ENCODE measurements at places on chromosomes 4 and X.

GRCh38 chr4:80790152-80790551 lies 240.4 kb upstream of the BMP3 start:
- H3K4me1 ChIP-seq = no peaks in the 10 kb centered on the region
- H3K36me3 ChIP-seq = no peaks in the 10 kb centered on the region
- no peak overlapping the region for H3K4me3 ChIP-seq
- H3K27ac ChIP-seq = no peak overlapping the region
- no peaks in the 10 kb centered on the region for H3K27me3 ChIP-seq

- no peaks in the 10 kb centered on the region for H3K4me1 ChIP-seq
- no peak for DNase-seq
- H3K27me3 ChIP-seq = no peaks in the 10 kb centered on the region
- no peaks in the 10 kb centered on the region for H3K36me3 ChIP-seq
- no peak overlapping the region for H3K4me3 ChIP-seq
Measured at GRCh38 chr4:186757696-186758355, 34.2 kb upstream of the FAT1 start.

GRCh38 chr4:140094438-140095420 lies 59.3 kb downstream of the MAML3 start:
- peaks cover 76% of the 10 kb centered on the region for H3K4me1 ChIP-seq
- peak overlapping the region; percentile 65 for H3K27ac ChIP-seq
- H3K27me3 ChIP-seq = no peaks in the 10 kb centered on the region
- no peaks in the 10 kb centered on the region for H3K36me3 ChIP-seq
- H3K4me3 ChIP-seq = no peak overlapping the region

GRCh38 chr4:45172636-45173035 lies 446.3 kb upstream of the GNPDA2 start:
- H3K4me1 ChIP-seq = no peaks in the 10 kb centered on the region
- H3K27me3 ChIP-seq = no peaks in the 10 kb centered on the region
- H3K36me3 ChIP-seq = no peaks in the 10 kb centered on the region
- H3K4me3 ChIP-seq = no peak overlapping the region

- no peaks in the 10 kb centered on the region for H3K36me3 ChIP-seq
- no peak overlapping the region for H3K4me3 ChIP-seq
- H3K4me1 ChIP-seq = no peaks in the 10 kb centered on the region
- DNase-seq = no peak
Measured at GRCh38 chrX:69257499-69258127, 92.4 kb upstream of the PJA1 start.

DNA sequence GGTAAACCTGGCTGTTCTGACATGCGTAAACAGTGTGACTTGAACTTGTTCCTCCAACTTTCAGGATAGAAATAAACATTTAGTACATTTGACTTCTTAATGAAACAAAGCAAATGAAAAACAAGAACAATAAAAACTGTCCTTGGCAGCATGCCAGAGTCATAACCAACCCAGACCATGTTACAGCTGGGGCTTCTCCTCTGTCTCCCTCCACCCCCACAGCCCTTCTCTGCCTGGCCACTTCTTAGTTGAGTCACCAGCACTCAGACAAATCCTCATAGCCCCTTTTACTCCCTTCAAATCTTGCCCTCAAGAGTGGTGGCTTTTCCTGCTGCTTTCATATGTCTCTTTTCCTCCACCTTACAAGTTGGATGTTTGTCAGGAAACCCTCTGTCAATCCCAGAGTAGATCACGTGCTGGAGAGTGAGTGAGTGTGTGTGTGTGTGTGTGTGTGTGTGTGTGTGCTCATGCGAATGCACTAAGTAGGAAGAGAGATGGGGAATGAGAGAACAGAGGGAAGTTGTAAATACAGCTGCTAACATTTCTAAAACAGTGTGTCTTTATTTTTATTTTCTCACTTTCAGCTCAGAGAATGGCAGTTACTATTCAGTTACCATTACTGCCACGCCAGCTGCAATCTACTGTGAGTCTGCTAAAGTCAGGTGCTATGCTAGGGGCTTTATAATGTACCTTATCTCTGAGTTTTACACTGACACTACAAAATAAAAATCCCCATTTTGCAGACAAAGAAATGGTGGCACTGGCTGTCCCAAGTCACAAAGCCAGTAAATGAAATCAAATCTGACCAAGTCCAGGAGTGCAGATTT lies 15.0 kb downstream of the SCARB2 start:
- H3K27ac ChIP-seq = peak overlapping the region; percentile 57
- H3K4me3 ChIP-seq = no peak overlapping the region
- peak; percentile 73 for DNase-seq
- peaks cover 84% of the 10 kb centered on the region for H3K4me1 ChIP-seq
- H3K36me3 ChIP-seq = no peaks in the 10 kb centered on the region

GRCh38 chr4:151799417-151800012 lies 38.7 kb upstream of the GATB start:
- H3K4me1 ChIP-seq = no peaks in the 10 kb centered on the region
- H3K4me3 ChIP-seq = no peak overlapping the region
- no peak overlapping the region for H3K27ac ChIP-seq
- no peaks in the 10 kb centered on the region for H3K36me3 ChIP-seq
- DNase-seq = no peak

DNA sequence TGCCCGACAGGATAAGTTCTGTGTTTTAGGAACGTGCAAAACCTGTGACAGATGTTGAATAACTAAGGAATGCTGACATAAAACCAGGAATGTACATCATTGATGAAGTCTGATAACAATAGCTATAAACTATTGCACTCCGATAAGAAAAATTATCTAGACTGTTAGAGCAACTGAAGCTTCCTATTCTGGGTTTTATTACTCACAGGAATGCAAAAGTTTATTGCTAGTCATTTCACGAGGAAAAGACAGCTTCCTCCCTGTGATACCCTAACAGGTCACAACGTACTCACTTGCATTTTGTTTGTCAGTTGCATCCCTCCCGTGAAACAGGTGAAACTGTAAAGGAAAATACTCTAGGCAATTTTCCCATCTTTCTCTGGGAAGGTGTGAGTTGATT lies 65.9 kb downstream of the CLDN22 start:
- H3K27ac ChIP-seq = no peak overlapping the region
- H3K36me3 ChIP-seq = peaks cover 43% of the 10 kb centered on the region
- H3K4me3 ChIP-seq = no peak overlapping the region
- no peak for DNase-seq
- no peaks in the 10 kb centered on the region for H3K27me3 ChIP-seq

DNA sequence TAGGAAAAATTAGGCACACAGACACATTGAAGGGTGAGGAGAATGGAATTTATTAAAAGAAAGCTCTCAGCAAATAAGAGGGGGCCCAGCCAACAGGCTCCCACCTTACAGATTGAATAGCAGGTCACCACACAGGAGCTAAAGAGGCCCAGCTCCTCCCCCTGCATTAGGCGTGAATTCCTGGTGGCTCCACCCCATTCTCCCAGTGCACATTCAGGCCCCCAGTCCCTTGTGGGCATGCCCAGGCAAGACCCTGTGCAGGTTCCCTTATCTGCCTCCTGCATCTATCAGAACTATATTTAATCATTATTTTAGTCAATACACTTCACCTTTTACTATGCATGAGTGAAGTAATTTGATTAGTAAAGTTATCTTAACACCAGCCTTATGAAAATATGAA lies 856.3 kb upstream of the NDST4 start:
- H3K27ac ChIP-seq = no peak overlapping the region
- DNase-seq = no peak
- no peaks in the 10 kb centered on the region for H3K36me3 ChIP-seq
- H3K27me3 ChIP-seq = no peaks in the 10 kb centered on the region

GRCh38 chr4:147303174-147303872 lies 177.6 kb upstream of the EDNRA start:
- no peak overlapping the region for H3K27ac ChIP-seq
- DNase-seq = no peak
- no peak overlapping the region for H3K4me3 ChIP-seq
- no peaks in the 10 kb centered on the region for H3K36me3 ChIP-seq
- no peaks in the 10 kb centered on the region for H3K4me1 ChIP-seq
- no peaks in the 10 kb centered on the region for H3K27me3 ChIP-seq

DNA sequence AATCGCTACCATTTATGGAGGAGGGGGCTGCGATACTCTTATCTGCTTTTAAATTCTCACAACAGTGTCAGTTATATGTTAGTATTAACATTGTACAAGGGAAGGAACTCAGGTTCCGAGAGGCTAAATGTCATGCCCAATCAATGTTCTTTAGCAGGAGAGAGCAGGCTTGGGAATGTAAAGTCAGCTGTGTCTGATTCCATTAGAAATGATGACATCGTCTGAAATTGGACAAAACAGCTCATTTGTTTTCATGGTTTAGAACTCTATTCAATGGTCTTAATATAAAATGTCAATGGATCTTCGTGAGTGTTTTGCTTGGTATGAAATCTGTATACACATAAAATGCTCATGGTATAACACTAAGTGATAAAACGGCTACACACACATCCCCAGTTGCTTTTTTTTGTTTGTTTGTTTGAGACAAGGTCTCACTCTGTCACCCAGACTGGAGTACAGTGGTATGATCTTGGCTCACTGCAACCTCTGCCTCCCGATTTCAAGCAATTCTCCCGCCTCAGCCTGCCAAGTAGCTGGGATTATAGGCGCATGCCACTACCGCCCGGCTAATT lies 11.9 kb upstream of the SH3KBP1 start:
- no peaks in the 10 kb centered on the region for H3K36me3 ChIP-seq
- H3K4me3 ChIP-seq = no peak overlapping the region
- no peak overlapping the region for H3K27ac ChIP-seq
- DNase-seq = no peak

DNA sequence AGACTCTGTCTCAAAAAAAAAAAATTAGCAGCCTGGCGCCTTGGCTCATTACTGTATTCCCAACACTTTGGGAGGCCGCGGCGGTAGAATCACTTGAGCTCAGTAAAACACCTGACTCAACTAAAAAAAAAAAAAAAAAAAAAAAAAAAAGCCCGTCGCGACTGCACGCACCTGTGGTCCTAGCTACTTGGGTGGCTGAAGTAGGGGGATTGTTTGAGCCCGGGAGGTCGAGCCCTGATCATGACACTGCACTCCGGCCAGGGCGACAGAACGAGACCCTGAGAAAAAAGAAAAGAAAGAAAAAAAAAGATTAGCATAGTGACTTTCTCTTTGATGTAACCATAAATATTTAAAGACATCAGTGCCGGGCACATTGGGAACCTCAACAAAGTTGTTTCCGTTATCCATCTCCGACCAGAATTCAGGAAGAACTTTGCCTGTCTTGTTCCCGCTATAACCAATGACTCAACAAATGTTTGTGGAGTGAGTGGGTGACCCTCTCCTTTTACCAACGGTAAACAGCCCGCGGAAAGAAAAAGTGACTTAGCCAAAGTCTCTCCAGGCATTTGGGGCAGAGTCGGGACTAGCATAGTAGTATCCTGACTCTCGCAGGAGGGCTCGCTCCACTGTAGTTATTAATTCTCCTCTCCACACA lies 553 bp upstream of the MED28 start:
- H3K4me1 ChIP-seq = peaks cover 25% of the 10 kb centered on the region
- H3K36me3 ChIP-seq = no peaks in the 10 kb centered on the region
- H3K27ac ChIP-seq = peak overlapping the region; percentile 82
- H3K27me3 ChIP-seq = no peaks in the 10 kb centered on the region
- DNase-seq = no peak

GRCh38 chr4:140691369-140691768 lies 64.8 kb downstream of the TBC1D9 start:
- no peak overlapping the region for H3K4me3 ChIP-seq
- H3K27me3 ChIP-seq = no peaks in the 10 kb centered on the region

DNA sequence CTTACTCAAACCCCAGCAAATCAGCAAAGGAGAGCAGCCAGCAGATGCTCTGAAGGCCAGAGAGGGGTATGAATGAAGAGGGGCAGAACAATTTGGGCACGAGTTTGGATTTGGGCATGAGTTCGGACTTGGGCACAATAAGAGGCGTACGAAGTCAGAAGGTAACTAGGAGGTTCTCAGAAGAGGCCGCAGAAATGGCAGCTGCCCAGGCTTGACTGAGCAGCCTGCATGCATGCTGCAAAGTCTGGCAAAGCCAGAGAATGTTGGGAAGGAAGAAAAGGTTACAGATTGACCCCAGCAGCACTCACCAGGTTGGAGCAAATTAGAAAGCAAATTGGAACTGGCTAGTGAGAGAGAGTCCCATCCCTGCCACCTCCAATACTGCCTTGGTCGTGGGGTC lies 15.2 kb downstream of the CCDC149 start:
- no peak for DNase-seq
- no peak overlapping the region for H3K4me3 ChIP-seq
- peaks cover 14% of the 10 kb centered on the region for H3K4me1 ChIP-seq
- no peaks in the 10 kb centered on the region for H3K27me3 ChIP-seq
- H3K27ac ChIP-seq = peak overlapping the region; percentile 32

- no peaks in the 10 kb centered on the region for H3K27me3 ChIP-seq
- DNase-seq = no peak
- no peak overlapping the region for H3K4me3 ChIP-seq
- no peaks in the 10 kb centered on the region for H3K4me1 ChIP-seq
- peaks cover 11% of the 10 kb centered on the region for H3K36me3 ChIP-seq
- H3K27ac ChIP-seq = no peak overlapping the region
Measured at GRCh38 chr4:1943928-1944327, 64.8 kb downstream of the NELFA start.

GRCh38 chr4:21596521-21596920 lies 352.1 kb downstream of the KCNIP4 start:
- H3K27ac ChIP-seq = no peak overlapping the region
- no peak overlapping the region for H3K4me3 ChIP-seq
- no peaks in the 10 kb centered on the region for H3K4me1 ChIP-seq
- no peaks in the 10 kb centered on the region for H3K36me3 ChIP-seq

GRCh38 chrX:88991583-88992132 lies 244.6 kb downstream of the CPXCR1 start:
- no peak for DNase-seq
- H3K4me3 ChIP-seq = no peak overlapping the region
- no peaks in the 10 kb centered on the region for H3K27me3 ChIP-seq
- no peaks in the 10 kb centered on the region for H3K4me1 ChIP-seq

- no peak for DNase-seq
- no peaks in the 10 kb centered on the region for H3K4me1 ChIP-seq
- peaks cover 20% of the 10 kb centered on the region for H3K36me3 ChIP-seq
Measured at GRCh38 chr4:910366-911091, 21.6 kb downstream of the GAK start.

GRCh38 chrX:154443992-154444754 lies at the start of gene FAM50A:
Gene FAM50A, plus strand, starts transcription at chrX:154444141. Its CDS starts 95 bp downstream, at chrX:154444236.
- peaks cover 15% of the 10 kb centered on the region for H3K36me3 ChIP-seq
- peak within 1 kb of the TSS; percentile 91 for H3K27ac ChIP-seq
- peaks cover 14% of the 10 kb centered on the region for H3K4me1 ChIP-seq

DNA sequence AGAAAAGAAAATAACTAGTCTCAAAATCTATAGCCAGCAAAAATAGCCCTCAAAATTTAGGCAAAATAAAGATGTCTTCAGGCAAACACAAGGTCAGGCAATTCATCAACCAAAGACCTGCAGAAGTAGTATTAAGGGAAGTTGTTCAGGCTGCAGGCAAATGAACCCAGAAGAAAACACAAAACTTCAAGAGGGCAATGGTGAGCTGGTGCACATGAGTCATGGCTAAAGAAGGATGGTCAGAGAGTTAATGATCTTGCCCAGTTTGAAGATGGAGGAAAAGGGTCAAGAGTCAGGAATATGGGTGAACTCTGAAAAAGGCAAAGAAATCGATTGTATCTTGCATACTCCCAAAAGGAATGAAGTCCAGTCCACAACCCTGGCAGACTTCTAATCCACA lies 83.1 kb upstream of the FAT4 start:
- H3K36me3 ChIP-seq = no peaks in the 10 kb centered on the region
- DNase-seq = no peak
- H3K4me1 ChIP-seq = no peaks in the 10 kb centered on the region
- H3K27me3 ChIP-seq = no peaks in the 10 kb centered on the region

- H3K27ac ChIP-seq = no peak overlapping the region
- no peak for DNase-seq
- no peaks in the 10 kb centered on the region for H3K36me3 ChIP-seq
- H3K4me1 ChIP-seq = peaks cover 21% of the 10 kb centered on the region
Measured at GRCh38 chr4:23788460-23788859, 101.4 kb downstream of the PPARGC1A start.

GRCh38 chr4:163284304-163284703 lies 48.1 kb downstream of the NPY1R start:
- no peaks in the 10 kb centered on the region for H3K27me3 ChIP-seq
- H3K4me1 ChIP-seq = no peaks in the 10 kb centered on the region
- no peaks in the 10 kb centered on the region for H3K36me3 ChIP-seq
- H3K4me3 ChIP-seq = no peak overlapping the region
- DNase-seq = no peak
